HS-5 (cell line): ENCODE measurements at places on chromosomes 2 and 18.

GRCh38 chr2:163735685-163736432 is at the start of gene FIGN:
Gene FIGN (minus strand): TSS chr2:163736008. CDS start chr2:163734927, 1,081 bp downstream.
- peak; percentile 76 for DNase-seq

DNA sequence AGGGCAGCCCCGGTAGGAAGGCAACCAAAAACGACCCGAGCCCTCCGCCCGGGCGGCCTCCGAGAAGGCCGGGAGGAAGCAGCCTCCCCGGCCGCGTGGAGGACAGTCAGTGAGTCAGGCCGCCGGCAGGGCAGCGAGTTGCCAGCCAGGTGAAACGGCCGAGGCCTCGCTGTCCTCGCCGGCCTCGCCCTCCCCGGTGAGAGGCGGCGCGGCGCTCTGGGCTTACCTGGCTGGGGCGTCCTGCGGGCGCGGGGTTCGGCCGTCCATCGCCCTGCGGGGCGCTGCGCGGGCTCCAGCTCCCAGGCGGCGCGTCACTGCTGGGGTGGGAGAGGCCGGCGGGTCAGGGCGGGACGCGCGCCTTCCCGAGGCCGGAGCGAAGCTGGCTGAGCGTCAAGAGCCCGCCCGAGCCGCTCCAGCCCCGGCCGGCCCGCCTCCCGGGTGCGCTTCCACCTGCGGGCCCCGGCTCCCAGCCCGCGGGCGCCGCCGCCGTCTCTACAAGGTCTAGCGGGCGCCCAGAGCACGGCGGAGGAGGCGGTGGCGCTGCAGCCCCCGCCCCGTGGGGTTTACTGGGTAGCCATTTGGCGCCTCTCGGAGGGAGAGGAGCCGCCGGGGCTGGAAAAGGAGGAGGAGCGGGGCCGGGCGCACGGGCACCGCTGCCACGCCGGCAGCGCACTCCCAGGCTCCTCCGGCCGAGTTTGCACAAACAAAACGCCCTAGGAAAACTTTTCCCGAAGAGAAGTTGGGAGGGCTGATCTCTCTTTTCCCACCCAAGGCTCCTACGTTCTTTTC is 499 bp downstream of the COBLL1 start:
- DNase-seq: no peak

DNA sequence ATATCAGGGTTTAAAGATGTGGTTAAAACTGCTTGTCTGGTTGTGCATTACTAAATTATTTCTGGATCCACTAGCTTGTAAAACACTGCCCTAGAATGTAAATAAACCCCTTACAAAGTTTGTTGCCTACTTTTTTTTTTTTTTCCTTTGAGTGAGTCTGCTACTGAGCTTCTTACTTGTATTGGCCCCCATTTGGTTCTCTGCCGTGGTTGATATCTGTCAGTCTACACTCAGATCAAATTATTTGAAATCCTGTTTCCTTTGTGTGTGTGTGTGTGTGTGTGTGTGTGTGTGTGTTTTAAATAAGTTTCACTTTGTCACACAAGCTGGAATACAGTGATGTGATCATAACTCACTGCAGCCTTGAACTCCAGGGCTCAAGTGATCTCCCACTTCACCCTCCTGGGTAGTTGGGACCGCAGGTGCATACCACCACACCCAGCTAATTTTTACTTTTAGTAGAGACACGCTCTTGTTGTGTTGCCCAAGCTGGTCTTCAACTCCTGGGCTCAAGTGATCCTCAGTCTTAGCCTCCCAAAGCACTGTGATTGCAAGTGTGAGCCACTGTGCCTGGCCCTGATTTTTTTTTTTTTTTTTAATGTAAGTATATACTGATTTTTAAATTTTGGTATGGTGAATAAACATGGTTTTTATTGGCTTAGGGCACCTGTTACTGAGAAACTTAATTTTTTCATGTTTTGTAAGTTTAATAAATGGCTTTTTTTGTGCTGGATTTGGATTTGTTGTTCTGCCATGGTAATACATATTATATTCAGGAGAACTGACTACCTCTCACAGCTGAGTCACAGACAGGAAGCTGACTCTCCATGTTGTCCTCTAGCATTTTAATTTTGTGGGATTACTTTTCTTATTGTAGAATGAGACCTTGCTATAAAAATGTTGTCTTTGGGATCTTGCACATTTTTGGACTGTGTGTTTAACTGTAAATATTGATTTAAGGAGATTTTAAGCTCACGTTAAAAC is 48.5 kb downstream of the MAP4K4 start:
- DNase-seq: no peak

DNA sequence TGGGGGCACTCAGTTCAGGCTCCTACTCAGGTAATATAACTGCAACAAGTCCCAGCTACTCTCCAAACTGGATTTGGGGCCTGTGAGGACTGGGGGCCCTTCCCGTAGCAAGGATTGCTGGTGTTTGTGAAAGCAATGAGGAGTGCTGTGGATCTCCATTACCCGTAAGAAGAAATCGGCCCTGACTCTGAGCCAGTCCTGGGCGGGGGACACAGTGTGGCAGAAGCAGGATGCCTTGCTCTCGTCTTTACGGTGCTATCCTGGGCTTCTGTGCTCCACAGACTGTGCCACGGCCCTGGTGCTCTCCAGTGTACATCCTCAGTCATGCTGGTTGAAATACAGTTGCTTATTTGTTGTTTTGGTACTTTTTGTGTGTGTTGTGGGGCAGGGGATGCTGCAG is 172.9 kb downstream of the NDUFA10 start:
- no peak for DNase-seq

DNA sequence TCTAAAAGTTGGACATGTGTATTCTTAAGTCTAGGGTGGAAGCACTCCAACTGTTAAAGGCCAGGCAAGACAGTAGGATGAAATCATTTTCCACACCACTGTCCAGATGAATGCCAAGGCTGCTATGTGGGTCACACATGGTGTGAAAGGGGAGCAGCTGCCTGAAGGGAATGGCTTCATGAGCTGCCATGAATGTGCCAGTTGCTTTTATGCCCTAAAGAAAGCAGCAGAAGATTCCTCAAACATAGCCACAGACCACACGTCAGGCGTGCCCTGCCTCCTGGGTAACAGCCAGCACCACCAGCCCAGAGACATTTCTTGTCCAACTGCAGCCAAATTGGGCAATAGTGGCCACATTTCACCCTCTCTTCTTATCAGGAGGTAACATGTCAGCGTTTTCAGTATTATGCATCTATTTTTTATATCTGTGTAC is 130.2 kb downstream of the MTCL1 start:
- DNase-seq: no peak

- DNase-seq: no peak
Observed at GRCh38 chr2:145748927-145749326, 1229.0 kb upstream of the ZEB2 start.

GRCh38 chr18:75086494-75087034 is 122.4 kb downstream of the PTGR3 start:
- DNase-seq: no peak

GRCh38 chr2:101089942-101090799 is 61.0 kb downstream of the TBC1D8 start:
- no peak for DNase-seq

DNA sequence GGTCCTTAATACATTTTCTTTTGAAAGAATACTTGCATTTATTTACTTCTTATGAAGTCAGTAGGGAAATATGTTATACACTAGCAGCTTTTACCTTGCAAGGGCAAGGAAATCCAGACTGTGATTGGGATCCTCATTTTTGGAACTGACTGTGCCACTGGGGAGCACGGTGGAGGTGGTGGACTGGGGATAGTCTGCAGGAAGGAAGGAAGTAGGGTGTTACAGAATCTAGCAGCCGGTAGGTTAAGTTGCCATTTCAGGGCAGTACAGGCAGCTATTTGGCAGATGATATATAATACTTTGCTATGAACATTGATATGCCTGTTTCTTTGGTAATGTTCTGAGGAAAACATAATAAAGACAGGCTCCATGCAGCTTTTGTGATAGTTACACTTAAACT is 238.3 kb downstream of the PHLPP1 start:
- no peak for DNase-seq

- DNase-seq: no peak
Observed at GRCh38 chr2:167703441-167703840, 544.0 kb downstream of the STK39 start.

DNA sequence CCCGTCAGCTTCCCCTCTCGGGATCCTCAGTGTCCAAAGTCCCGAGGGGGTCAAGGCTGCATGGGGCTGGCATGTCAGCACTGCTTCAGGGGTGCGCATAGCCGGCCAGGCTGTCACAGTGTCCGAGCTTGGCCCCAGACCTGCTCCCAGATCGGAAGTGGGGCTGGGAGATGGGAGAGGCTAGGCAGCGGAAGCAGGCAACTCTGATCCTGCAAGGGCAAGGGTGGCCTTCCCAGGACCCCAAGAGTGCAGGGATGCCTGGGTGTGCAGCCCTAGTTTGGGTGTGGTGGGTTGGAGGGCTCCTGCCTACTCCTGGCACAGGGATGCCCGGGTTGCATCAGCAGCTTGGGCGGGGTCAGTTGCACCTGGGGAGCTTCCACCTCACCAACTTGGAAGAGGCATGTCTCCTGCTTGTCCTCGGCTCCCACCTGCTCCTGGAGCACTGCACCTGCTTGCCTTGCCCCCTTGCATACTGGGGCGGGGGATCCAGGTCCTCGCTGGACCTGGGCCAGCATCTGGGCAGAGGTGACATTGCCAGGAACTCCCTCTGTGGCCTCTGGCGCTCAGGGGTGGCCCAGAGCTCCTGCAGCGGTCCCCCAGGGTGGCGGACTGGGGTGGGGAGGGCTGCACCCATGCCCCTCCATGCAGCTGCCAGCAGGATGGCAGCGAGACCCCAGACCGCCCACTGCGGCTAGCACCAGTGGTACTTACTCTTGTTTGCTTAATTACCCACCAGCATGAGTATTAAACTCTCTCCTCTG is 41.3 kb downstream of the CBLN2 start:
- no peak for DNase-seq

DNA sequence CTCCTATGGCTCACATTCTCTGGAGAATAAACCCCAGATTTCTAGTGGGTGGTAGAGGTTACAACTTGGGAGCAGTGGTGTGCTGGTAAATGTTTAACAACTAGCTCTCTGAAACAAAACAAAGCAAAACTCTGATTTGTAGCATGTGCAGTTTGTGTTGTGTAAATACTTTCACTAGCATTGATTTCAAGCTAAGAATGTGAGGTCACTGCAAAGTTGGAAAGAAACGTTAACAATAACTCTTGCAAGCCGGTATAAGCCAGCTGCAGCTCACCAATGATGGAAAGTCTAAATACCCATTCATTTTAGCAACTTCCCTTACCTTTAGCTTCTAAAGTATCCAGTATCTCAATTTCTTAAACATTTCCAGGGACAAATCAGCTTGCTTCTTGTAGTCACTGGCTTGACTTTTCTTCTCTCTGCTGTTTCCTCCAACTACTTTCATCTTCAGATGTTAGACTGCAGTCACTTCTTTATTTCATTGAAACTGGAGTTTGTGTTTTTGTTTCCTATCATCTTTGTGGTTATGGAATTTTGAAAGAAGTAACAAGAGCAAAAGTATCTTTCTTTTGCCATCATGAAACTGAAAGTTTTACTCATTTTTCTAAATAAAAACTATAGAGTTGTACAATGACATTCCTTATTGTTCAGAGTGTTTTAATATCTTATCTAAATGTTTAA is 140.2 kb downstream of the PLCL1 start:
- no peak for DNase-seq

DNA sequence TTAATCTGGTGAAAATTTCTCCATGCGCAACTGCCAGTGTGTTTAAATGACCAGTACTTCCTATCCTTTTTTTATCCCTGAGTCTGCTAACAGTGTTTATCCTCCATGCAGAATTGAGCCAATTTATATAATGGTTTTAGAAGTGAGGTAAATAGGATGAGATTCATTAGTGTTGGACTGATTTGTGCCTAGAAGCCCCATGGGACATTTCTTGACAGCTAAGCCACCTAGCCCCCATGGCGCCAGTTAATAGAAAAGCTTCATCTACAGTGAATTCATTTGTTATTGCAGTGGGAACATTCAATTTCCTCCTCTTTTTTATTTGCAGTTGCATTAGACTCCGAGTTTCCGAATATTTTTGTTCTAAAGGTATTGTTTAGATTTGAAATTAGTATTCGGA is 175.6 kb downstream of the ARL6IP6 start:
- no peak for DNase-seq

- no peak for DNase-seq
Observed at GRCh38 chr2:230866756-230867523, 2.2 kb downstream of the ITM2C start.

DNA sequence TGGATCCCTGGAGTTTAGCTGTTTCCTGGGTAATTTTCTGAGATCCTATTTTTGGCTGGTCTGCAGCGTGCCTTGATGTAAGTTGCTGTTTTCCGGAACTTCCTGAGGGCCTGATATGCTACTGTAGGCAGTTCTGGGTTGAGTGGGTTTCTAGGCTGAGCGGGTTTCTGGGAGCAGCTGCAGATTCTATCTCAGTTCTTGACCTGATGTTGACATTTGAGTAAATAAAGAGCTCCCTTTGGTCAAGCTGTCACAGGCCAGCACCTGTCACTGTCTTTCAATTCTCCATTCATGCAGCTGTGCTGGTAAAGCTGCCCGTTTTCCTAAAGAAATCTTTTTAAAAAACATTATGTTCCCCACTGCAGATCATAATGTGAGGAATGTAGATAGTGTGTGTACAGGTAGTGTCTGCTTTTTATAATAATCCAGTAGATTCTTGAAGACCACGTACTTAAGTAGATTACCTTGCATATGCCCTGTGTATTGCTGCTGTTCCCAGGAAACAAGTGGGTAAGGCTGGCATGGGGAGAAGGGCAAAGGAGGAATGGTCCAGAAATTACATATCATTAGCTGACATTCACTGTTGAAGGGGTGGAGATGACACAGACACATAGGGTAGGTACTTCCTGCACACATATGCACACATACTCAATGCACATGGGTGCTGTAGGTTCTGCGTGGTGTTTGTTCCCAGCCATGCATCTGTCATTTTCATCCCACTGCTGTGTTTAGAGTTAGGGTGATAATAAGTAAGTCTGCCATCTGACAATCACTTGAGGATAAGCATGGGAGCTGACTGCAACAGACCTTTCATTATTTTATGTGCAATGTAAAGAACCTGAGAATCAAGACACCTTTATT is 25.9 kb downstream of the CD28 start:
- DNase-seq: no peak

GRCh38 chr2:121075006-121075551 is 209.9 kb downstream of the TFCP2L1 start:
- peak; percentile 97 for DNase-seq

DNA sequence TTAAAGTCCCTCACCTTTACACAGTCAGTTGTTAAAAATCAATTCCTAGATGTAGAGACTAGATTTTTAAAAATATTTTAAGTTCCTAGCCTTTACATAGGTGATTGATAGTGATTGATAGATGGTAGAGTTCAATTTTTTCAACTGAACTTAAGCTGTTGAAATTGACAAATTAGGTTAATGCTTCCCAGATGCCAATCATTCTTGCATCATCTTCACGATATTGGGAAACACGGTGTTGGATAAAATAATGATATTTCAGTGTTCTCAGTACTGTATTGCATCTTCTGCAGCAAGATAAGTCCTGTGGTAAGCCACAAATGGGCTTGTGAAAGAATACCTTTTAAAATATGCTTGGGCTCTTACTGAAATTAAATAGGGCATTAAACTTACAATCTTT is 667.6 kb downstream of the STK39 start:
- no peak for DNase-seq

GRCh38 chr18:25239581-25240419 is 112.2 kb downstream of the ZNF521 start:
- no peak for DNase-seq

- DNase-seq: no peak
Observed at GRCh38 chr2:189581354-189582139, 961 bp upstream of the SLC40A1 start.

GRCh38 chr2:98091738-98092137 is 4.8 kb downstream of the VWA3B start:
- no peak for DNase-seq
